Thoracic aorta (tissue), 2 donors: ENCODE measurements at places on chromosomes 12 and 14. TPM values are rescaled to one million over a fixed set of nuclear protein-coding genes. Genes with fewer than 3 reads are reported as not detected.

DNA sequence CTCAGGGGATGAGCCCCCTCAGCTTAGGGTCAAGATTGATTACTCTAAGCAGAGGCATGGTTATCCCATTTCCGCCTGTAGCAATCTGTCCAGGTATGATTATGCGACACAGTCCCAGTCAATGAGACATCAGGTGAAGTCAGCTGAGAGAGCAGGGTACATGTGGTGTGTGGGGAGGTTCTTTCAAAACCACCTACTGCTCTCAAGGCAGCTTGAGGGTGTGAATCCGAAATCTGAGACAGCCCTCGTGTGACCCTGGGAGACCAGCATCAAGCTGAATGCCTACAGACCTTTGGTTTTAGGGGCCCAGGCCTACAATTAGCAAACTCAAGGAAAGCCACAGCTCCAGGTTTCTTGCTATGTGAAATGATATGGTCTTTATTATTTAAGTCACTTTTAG is 275.7 kb downstream of the ITPR2 start:
- DNase-seq, result no peak

Gene TAS2R8
- not detected for total RNA-seq

Gene KRT74
- not detected for total RNA-seq

Gene SLCO1B3
- not detected for total RNA-seq
